ENCODE measurements at places on chromosomes 5 and 9. TPM values are rescaled to one million over a fixed set of nuclear protein-coding genes. Genes with fewer than 3 reads are reported as not detected.

AGXT2 gene
- total RNA-seq: not detected

LAMC3 gene
- total RNA-seq: 0.51 TPM

IL33 gene
- 11.8 TPM for total RNA-seq

ZNF658 gene
- total RNA-seq: 5.3 TPM
